Thyroid gland (tissue), 4 donors: ENCODE measurements at places on chromosomes 3 and 15.

- no peak for DNase-seq
Measured at GRCh38 chr15:52680761-52681160, 1.6 kb upstream of the ATOSA start.

- no peak for DNase-seq
Measured at GRCh38 chr3:24843955-24844354, 349.3 kb upstream of the THRB start.

GRCh38 chr3:18046131-18046915, 303.9 kb upstream of the TBC1D5 start:
- DNase-seq, result no peak

DNA sequence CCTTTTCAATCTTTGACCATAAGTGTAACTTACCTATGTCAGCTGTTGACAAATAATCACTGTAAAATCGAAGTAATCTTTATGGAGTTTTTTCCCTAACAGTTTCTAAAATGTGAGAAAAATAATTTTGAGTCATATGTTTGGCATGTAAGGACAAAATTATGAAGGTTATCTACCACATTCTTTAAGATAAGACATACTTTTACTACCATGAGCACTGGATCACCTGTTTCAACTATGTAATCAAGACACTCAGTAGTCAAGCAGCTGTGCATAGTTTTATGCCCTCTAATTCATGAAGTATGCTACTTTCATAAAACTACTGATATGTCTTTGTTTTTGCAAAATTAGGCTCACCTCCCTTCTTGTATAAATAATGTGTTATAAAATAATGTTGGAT, 12.1 kb downstream of the FGF7 start:
- DNase-seq, result no peak

- no peak for DNase-seq
Measured at GRCh38 chr15:39833515-39833981, 50.9 kb upstream of the FSIP1 start.
